ENCODE measurements at places on chromosomes 11 and 22.

GRCh38 chr22:40721266-40721665 lies 42.0 kb downstream of the MCHR1 start:
- no peak overlapping the region for H3K4me3 ChIP-seq
- no peak overlapping the region for H3K27ac ChIP-seq
- H3K4me1 ChIP-seq: no peaks in the 10 kb centered on the region
- no peaks in the 10 kb centered on the region for H3K36me3 ChIP-seq
- H3K27me3 ChIP-seq: peaks cover 12% of the 10 kb centered on the region

- no peaks in the 10 kb centered on the region for H3K36me3 ChIP-seq
- H3K4me3 ChIP-seq: no peak overlapping the region
- peaks cover 48% of the 10 kb centered on the region for H3K27me3 ChIP-seq
- H3K4me1 ChIP-seq: no peaks in the 10 kb centered on the region
- DNase-seq: no peak
Observed at GRCh38 chr11:76639621-76640020, 30.9 kb downstream of the LRRC32 start.

DNA sequence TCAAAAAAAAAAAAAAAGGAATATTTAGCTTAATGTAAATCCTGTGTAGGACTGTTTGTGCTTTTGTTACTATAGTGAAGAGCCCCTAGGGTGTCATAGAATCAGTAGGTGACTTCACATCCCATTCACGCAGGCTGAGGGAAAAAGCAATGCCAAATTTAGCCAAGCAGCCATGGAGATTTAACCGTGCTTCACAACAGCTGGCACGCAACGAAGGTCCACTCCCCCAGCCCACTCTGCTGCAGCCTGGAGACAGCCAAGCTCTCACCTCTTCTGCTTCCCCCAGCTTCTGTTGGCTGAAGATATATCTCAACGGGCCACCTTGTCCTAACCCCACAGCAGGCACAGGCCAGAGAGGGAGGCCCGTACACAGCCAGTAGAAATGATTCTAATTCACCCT lies 78.8 kb upstream of the BID start:
- H3K36me3 ChIP-seq: no peaks in the 10 kb centered on the region
- H3K27ac ChIP-seq: no peak overlapping the region
- H3K4me1 ChIP-seq: no peaks in the 10 kb centered on the region
- H3K4me3 ChIP-seq: no peak overlapping the region
- H3K27me3 ChIP-seq: no peaks in the 10 kb centered on the region
- no peak for DNase-seq

GRCh38 chr11:130535520-130535919 lies 87.1 kb downstream of the ADAMTS15 start:
- no peaks in the 10 kb centered on the region for H3K4me1 ChIP-seq
- no peak overlapping the region for H3K27ac ChIP-seq
- no peak overlapping the region for H3K4me3 ChIP-seq
- DNase-seq: no peak

DNA sequence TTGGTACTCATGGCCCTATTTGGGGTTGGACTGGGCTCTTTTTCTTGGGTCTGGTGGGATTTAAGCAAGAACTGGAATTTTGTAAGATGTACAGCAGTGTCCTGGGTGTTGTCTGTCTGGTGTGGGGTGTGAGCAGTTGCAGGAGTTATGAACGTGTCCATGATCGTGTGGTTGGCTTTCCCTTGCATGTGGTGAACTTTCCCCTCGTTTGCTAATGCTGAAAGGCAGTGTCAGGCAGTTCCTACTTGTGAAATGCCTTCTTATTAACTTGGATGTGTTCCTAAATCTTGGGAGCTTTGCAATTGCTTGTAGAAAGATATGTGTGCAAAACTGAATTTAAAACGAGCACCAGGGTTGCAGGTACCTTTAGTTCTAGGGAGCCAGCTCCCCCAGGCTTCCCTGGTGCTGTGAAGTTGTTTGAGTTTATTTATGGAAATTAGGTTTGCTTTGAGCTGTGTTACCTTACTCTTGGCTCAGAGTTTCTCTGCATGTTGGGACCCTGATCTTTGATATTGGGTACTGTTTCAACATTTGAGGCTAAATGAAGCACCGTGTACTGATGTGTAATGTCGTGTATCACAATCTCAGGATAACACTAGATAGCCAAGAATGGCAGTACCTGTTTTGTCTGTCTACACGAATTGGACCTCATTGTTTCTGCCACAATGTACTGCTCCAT lies 35.8 kb upstream of the HSD17B12 start:
- peaks cover 5% of the 10 kb centered on the region for H3K27me3 ChIP-seq
- H3K36me3 ChIP-seq: peaks cover 8% of the 10 kb centered on the region
- peak overlapping the region; percentile 86 for H3K4me3 ChIP-seq
- peaks cover 17% of the 10 kb centered on the region for H3K4me1 ChIP-seq
- peak overlapping the region; percentile 63 for H3K27ac ChIP-seq
- DNase-seq: no peak

DNA sequence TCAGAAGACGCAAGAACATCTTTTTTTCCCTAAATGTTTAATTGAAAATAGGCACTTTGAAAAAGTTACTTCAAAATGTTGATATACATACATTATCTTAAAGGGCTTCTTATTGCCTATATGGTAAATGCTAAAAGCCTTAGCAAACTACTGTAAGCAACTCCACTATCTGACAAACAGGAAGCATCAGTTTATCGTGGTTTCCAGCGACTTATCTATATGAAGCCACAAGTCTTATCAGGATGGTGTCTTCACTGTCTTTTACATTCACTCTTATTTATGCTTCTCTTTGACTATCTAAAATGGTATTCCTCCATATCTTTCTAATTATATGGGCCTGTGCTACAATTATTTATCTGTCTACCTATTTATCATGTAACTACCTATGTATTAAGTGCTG lies 2091.9 kb downstream of the LRRC4C start:
- peak overlapping the region; percentile 13 for H3K27ac ChIP-seq
- DNase-seq: no peak
- H3K36me3 ChIP-seq: no peaks in the 10 kb centered on the region
- H3K4me3 ChIP-seq: no peak overlapping the region

GRCh38 chr11:22454461-22455090 lies 116.4 kb downstream of the SLC17A6 start:
- no peaks in the 10 kb centered on the region for H3K27me3 ChIP-seq
- no peak for DNase-seq
- no peaks in the 10 kb centered on the region for H3K36me3 ChIP-seq
- no peak overlapping the region for H3K4me3 ChIP-seq
- no peaks in the 10 kb centered on the region for H3K4me1 ChIP-seq

GRCh38 chr11:64786308-64786707 lies 8.0 kb upstream of the SF1 start:
- no peak overlapping the region for H3K4me3 ChIP-seq
- DNase-seq: peak; percentile 20
- H3K36me3 ChIP-seq: no peaks in the 10 kb centered on the region
- H3K27ac ChIP-seq: no peak overlapping the region

DNA sequence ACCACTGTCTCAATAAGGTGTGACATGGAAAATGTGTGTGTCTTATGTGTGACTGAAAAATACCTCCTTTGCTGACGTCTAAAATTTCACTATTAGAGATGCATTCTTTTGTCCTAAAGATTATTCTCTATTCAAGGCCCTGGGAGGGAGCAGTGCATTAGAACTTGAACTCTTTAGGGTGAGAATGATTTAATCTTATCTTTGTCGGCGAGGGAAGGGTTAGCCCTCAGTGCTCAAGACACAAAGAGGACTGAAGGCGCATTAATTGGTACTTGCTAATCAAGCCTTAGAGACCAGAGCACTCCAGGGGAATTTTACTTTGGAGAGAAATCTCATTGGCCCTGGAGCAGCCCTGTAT lies 29.8 kb upstream of the PLET1 start:
- no peak overlapping the region for H3K27ac ChIP-seq
- peaks cover 9% of the 10 kb centered on the region for H3K27me3 ChIP-seq
- peaks cover 9% of the 10 kb centered on the region for H3K4me1 ChIP-seq
- peak overlapping the region; percentile 73 for H3K4me3 ChIP-seq

DNA sequence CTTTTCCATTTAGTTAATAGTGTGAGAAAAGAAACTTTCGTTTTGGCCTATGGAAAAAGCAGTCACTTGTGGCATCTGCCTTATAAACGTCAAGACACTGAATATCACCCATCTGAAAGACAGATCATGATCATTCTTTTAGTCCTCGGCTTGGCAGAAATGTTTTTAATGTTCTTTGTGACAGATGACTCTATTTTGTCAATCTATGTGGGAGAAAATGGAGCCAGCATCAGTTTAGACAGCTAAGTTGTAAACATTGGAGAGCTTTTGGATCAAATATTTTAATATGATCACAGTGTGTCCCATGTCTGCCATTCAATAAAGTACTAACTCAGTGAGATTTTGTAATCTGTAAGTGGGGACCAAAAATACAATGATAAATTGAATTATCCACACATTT lies 85.1 kb upstream of the LUZP2 start:
- H3K27ac ChIP-seq: no peak overlapping the region
- peaks cover 3% of the 10 kb centered on the region for H3K36me3 ChIP-seq
- no peaks in the 10 kb centered on the region for H3K4me1 ChIP-seq
- no peak for DNase-seq
- H3K4me3 ChIP-seq: no peak overlapping the region
- no peaks in the 10 kb centered on the region for H3K27me3 ChIP-seq

- no peaks in the 10 kb centered on the region for H3K4me1 ChIP-seq
- no peaks in the 10 kb centered on the region for H3K36me3 ChIP-seq
- no peaks in the 10 kb centered on the region for H3K27me3 ChIP-seq
- no peak overlapping the region for H3K27ac ChIP-seq
- DNase-seq: no peak
Observed at GRCh38 chr11:22851477-22851876, 8.8 kb downstream of the CCDC179 start.

GRCh38 chr11:61709572-61709971 lies 29.4 kb downstream of the DAGLA start:
- DNase-seq: no peak
- no peak overlapping the region for H3K27ac ChIP-seq
- H3K36me3 ChIP-seq: no peaks in the 10 kb centered on the region

GRCh38 chr11:44590769-44591168 lies 25.3 kb downstream of the CD82 start:
- H3K4me3 ChIP-seq: no peak overlapping the region
- H3K27me3 ChIP-seq: no peaks in the 10 kb centered on the region
- no peak for DNase-seq
- H3K27ac ChIP-seq: no peak overlapping the region

GRCh38 chr11:123580557-123581275 lies 73.7 kb downstream of the SCN3B start:
- no peak overlapping the region for H3K4me3 ChIP-seq
- no peaks in the 10 kb centered on the region for H3K36me3 ChIP-seq
- peaks cover 6% of the 10 kb centered on the region for H3K27me3 ChIP-seq
- H3K27ac ChIP-seq: no peak overlapping the region
- DNase-seq: peak; percentile 71

DNA sequence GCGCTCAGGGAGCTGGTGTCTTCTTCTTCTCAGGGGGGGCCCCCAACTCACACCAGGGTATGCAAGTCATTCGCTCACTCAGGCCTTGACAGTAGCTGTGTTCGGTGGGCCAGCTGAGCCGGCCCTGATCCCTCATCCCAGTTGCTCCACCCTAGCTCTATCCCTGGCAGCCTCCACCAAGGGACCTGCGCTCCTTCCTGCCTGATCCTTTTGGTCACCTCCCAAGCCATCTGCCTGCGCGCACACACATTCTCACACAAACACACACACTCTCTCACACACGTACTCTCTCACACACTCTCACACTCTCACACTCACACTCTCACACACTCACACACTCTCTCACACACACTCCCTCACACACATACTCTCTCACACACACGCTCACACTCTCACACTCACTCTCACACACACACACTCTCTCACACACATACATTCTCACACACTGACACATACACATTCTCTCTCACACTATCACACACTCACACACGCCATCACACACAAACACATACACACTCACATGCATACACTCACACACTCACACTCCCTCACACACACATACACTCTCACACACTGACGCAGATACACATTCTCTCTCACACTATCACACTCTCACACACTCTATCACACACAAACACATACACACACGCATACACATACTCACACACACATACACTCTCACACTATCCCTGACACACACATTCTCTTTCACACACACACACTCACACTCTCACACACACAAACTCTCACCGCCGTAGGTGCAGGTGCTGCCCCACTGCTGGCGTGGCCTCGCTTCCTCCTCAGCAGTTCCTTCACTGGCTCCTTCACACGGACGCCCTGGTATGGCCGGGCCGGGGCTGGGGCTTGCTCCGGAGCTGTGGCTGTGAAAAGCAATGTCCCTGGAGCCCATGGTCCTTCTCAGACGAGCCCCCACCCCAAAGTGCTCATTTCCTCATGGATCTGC lies 20.8 kb downstream of the POU2AF1 start:
- no peaks in the 10 kb centered on the region for H3K36me3 ChIP-seq
- no peaks in the 10 kb centered on the region for H3K4me1 ChIP-seq
- no peaks in the 10 kb centered on the region for H3K27me3 ChIP-seq
- no peak overlapping the region for H3K4me3 ChIP-seq
- H3K27ac ChIP-seq: no peak overlapping the region

DNA sequence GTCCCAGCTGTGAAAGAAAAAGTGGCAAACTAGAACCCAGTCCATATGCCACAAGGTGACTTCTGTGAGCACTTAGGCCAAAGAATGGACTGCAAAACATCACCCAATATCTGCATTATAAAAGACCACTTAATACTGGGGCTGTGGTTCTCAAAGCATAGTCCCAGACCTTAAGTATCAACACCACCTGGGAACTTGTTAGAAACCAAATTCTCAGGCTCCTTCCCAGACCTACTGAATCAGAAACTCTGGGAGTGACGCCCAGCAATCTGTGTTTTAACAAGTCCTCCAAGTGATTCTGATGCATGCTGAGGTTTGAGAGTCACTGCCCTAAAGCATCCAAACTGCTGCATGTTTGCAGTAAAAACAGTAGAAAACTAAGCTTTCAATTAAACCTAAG lies 81.3 kb downstream of the SERGEF start:
- H3K36me3 ChIP-seq: peaks cover 13% of the 10 kb centered on the region
- H3K27ac ChIP-seq: no peak overlapping the region
- DNase-seq: no peak
- H3K4me1 ChIP-seq: peaks cover 11% of the 10 kb centered on the region
- H3K4me3 ChIP-seq: no peak overlapping the region

- no peaks in the 10 kb centered on the region for H3K4me1 ChIP-seq
- no peaks in the 10 kb centered on the region for H3K27me3 ChIP-seq
- H3K36me3 ChIP-seq: no peaks in the 10 kb centered on the region
- DNase-seq: no peak
- H3K4me3 ChIP-seq: no peak overlapping the region
- no peak overlapping the region for H3K27ac ChIP-seq
Observed at GRCh38 chr11:109747839-109748238, 325.8 kb downstream of the C11orf87 start.

Measured in natural killer cell treated with Interleukin-12 subunit alpha and Interleukin-12 subunit beta and Interleukin-15 and Interleukin-18, amount 100 ng/mL, for 72 hours (primary cell).